Ascending aorta (tissue), 2 donors: ENCODE measurements at places on chromosomes 2 and 18. TPM values are rescaled to one million over a fixed set of nuclear protein-coding genes. Genes with fewer than 3 reads are reported as not detected.

The MAL gene
- total RNA-seq, result not detected

The SERPINB4 gene
- not detected for total RNA-seq

The NT5C1B gene
- total RNA-seq, result not detected

The CYP26B1 gene
- total RNA-seq, result 18.6 TPM

The PTPN2 gene
- 81.8 TPM for total RNA-seq

DNA sequence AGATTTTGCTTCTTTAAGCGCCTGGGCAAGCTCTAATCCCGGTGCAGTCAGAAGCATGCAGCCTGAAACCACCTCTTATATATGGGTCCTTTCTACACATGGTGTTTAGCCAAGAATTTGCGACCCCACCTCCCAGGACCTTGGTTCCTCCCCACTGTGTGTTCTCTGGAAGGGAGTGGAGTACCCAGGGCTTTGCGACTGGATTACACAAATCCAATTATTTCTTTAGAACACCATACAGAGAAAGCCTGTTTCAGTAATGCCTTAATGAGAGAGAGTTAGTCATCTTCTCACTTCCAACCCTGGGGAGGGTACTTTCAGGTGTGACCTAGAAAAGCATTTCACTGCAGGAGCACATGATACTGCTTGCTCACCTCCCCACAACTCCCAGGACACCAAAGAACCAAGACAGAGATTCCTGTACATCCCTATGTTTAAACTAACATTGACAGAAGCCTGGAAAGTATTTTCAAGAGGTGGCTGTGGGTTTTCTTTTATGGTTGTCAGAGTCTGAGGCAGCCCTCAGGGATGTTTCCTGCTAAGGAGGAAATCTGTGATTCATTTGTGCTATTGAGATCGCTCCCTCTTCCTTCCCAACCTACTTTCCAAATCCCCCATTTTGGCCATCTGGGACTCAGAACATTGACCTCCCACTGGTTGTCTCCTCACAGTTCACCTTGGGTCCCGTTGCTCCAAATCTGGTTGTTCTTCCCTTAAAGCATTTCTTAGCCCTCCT lies at the start of gene CAPN14:
TSS of gene CAPN14 (minus strand) at position 51 of the 736 bp plus-strand sequence. CDS start 12,068 bp downstream, outside the sequence.
- no peak for DNase-seq

DNA sequence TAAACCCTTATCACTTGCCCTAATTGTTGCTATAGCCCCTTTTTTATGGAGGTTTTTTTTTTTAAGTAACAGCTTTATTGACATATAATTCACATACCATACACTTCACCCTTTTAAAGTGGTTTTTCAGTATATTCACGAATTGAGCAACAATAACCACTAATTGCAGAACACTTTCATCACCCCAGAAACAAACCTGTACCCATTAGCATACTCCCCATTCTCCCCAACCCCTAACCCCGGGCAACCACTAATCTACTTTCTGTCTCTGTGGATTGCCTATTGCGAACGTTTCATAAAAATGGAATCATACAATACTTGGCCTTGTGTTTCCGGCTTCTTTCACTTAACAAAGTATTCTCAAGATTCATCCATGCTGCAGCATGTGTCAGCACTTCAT lies 213.6 kb downstream of the ATAD2B start:
- no peak for DNase-seq

DNA sequence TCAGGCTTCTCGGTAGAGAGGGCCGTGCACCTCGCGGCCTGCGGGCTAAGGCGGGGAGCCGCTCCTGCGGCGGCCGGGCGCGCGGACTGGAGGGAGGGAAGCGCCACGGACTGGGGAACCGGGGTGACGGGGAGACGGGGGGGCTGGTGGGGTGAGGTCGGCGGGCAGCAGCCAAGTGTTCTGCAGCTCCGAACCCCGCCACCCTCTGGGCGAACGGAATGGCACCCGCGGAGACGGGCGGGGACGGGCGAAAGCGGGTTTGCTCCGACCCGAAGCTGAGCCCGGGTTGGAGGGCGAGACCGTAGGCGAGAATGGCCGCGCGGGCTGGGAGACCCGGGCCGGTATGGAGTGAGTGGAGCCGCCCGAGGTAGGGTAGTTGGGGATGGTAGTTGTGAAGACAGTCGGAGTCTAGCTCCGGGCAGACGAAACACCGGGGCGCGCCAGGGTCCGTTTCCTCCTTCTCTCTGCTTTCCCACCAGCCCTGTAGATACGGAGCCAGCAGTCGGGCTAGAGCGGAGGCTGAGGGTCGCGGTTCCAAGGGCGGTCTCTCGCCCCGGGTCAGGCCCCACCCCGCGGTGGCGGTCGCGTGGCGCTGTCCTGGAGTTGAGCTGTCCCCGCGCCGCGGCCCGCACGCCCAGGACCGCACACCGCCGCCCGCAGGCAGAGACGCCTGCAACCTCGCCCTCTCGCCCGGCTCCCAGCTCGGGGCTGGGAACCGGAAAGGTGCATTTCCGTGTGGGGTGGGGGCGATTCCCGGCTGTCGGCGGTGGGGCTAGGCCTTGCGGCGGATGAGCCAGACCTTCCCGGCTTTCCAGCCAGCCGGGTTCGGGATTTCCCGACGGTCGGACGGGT lies 160.3 kb upstream of the SIX2 start:
- DNase-seq, result no peak

DNA sequence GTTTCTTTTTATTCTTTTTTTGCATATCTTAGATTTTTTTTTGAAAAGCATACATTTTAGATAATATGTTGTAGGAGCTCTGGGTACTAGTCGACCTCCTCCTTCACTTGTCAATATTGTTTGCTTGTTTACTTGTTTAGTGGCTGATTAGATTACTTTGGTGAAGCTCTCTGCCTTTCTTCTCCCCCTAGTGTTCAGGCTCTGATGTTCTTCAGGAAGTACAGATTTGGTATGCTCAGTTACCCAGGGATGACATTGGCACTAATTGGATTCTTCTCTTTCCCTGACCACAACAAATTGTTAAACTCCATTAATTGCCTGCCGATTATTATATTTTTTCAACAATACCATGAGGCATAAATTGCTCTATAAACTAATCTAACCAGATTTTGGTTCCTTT lies 491.2 kb downstream of the SUCLG1 start:
- DNase-seq, result no peak

DNA sequence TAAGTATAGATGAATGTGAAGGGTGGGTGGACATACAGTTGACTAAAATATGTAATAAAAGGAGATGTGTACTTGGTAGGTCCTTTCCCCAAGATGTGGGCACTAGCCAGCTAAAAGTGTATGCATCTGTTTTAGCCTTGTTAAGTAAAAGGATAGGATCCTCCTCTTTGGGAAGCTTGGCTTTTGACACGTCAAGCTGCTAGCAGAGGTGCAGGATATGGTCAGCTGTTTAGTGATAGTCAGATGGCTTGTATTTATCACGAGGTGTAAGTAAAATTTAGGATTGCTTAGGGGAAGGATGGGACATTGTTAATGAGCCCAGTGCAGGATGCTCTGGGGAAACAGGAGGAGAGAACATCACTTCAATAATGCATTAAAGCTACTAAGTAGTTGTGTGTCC lies 1.5 kb downstream of the MFSD6 start:
- no peak for DNase-seq

DNA sequence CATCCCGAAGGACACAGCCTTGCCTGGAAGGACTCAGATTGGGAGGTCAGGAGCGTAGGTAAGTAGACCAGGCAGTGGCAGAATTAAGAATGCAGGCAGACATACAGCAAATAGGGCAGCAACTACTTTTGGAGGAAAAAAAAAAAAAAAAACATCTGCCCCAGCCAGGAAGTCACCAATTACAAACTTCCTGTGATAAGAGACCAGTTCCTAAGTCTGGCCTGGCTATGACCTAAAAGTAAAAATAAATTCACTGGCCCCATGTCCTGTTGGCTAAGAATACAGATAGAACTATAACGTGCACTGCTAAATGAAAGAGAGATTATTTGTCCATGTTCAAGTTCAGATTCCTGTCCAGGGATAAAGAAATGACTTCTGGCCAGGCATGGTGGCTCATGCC lies 45.2 kb upstream of the NOSTRIN start:
- no peak for DNase-seq

GRCh38 chr2:168194784-168195522 lies 52.4 kb downstream of the STK39 start:
- DNase-seq, result no peak

- DNase-seq, result no peak
These were observed 7.3 kb upstream of the SLC39A10 start for GRCh38 chr2:195649629-195650190.

DNA sequence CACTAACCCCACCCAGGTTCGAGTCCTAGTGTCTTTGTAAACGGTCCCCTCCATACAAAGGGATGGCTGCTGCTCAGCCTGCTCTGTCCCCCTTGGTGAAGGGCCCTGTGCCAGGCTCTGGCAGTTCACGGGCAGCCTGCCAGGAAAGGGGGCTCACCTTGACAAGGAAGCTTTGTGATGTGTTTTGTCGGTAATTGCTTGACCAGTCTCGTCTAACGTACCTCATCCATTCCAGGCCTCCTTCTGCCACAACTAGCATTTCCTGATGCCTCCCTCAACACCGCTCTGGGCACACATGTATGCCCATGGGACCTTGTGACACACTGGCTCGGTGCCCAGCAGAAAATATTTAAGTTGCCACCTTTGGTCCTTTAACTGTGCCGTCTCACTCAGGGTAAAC lies 171.9 kb downstream of the KLHL29 start:
- DNase-seq, result no peak

DNA sequence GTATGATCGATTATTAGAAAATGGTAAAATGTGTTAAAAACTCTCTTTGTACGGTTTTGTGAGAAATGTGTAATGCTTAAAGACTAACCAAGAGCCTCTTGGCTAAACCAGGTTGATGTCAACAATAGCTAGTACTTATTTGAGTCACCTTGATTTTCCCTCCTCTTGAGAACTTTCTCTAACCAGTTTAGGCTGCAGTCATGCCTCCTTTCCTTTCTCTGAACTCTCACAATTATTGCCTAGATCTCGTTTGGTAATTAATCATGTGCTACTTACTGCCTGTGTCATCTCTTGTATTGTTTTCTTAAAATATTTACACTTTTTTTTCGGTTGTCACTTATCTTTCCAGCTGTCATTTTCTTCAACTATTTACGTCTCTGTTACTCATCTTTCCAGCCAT lies 1.1 kb upstream of the EPC2 start:
- no peak for DNase-seq

GRCh38 chr2:216545359-216545758 lies 46.7 kb downstream of the RPL37A start:
- DNase-seq, result no peak

DNA sequence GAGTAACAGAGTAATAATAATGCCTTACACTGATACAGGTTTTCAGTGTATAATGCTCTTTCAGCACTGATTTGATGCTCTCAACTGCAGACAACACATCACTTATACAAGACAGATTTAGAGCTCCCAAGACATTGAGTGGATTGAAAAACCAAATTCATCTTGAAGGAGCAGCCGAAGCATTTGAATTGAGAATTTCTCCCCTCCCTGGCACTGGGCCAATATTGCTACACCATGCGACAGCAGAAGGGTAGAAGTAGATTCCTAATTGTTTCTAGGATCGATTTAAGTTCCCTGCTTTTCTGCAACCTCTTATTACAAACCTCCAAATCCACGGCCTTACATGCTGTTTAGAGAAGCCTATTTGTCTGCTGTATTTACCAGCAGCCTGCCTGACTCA lies 15.5 kb downstream of the CENPA start:
- DNase-seq, result no peak
